NCI-H1436 treated with DMSO at 0.1 percent for 48 hours (cell line): ENCODE measurements at places on chromosomes 6 and 20.

DNA sequence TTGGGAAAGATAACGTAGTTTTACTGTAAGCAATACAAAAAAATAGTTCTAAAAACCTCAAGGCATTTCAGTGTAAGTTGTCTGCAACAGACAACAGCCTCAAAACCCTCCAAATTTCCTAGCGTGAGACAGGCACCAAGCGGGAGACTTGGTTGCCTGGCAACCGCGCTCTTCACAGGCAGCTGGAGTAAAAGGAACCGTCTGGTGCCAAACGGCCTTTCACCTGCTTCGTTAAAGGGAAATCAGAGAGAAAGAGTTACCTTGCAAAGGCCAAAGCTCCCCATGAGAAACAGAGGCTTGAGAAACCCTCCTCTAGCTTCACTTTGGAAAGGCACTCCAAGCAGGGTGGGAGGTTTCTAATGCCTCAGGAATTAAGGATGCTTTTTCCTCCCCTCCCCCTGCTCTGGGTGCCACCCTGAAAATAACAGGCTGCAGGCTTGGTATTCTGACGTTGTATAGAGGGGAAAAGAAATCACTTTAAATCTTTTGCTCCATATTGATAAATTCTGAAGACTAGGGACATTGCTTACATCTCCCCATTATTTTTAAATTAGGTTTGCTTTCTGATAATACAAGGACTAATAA, 129.7 kb upstream of the UFL1 start:
- peak; percentile 62 for DNase-seq

GRCh38 chr6:31879901-31880300, 1.1 kb upstream of the SLC44A4 start:
- DNase-seq, result no peak

DNA sequence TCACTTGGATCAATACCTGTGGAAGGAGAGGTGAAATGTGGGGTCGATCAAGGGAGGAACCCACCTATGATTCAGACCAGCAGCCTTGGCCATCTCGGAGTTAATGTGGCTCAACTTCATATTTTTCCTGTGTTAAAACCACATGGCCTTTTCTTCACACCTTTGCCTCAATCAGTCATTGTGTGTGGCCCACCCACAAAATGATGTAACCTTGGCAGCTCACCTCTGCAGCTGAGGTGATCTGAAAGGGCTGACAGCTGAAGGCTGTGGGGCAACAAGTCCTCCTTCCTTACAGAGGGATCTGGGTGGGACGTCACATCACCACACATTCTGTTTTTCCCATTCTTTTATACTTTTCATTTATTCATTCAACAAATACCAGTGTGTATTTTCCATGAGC, 357.1 kb upstream of the HSF2 start:
- no peak for DNase-seq

DNA sequence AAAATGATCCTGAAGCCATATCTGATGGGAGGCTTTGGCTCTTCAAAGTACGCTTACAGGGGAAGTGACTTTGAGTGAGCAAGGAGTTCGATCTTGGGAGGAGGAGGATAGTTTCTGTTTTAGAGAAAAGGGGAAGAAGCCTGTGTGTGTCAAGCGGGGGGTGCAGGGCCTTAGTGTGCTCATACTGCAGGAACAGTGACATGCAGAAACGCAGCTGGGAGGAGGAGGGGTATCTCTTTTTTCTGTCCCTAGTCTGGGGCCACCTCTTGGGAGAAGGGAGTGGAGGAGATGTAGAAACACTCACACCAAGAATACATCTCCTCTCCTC, 19.8 kb downstream of the SIRPD start:
- no peak for DNase-seq

GRCh38 chr6:41531591-41532582, 14.3 kb upstream of the FOXP4 start:
- no peak for DNase-seq

- no peak for DNase-seq
Observed at GRCh38 chr6:16637635-16638034, 123.6 kb downstream of the ATXN1 start.

DNA sequence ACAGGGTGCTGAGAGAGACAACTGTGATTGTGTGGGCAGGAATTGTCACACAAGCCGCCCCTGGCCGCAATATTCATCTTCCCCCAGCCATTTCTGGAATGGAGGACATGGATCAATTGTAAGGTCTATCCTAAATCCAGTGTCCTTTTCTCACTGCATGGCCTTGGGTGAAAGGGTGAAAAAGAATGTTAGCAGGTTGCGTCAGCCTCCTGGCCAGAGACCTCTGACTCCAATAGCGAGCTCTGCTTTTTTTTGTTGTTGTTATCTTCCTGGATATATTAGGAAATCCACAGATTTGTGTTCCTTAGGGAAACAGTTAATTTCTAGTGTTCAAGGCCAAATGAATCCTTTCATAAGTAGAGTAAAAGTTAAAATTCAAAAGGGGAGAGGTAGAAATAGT, 47.1 kb upstream of the CD83 start:
- DNase-seq, result no peak

- no peak for DNase-seq
Observed at GRCh38 chr6:108884211-108885059, 36.2 kb downstream of the ARMC2 start.

GRCh38 chr20:48205786-48206185, 420.5 kb upstream of the SULF2 start:
- DNase-seq, result no peak

DNA sequence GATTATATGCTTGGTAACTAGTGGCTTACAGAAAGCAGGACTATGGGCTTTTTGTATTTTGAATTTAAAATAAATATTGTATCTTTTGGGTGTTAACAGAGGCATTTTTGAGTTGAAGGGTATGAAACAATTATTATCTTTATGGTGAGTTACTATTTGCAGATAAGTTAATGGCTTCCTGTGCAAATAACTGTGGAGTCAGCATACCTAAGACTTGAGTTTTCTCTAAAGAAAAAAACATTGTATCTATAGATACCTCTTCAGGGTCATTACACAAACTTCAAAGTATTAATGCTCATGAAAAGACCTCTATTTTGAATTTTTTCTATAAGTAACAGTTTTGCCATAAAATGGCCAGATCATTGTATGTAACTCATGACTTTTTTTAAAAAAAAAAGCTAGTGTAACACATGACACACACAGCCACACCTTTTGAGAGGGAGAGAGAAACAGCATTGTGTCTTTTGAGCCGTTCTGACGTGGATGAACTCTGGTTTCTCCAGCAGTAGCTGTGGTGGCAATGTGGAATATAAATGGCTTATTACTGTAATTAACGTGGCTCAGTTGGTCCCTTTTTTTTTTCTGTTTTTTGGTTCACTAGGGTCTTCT, 36.3 kb downstream of the PLEKHG1 start:
- DNase-seq, result no peak
